Mammary microvascular endothelial cell (primary cell): ENCODE measurements at places on chromosomes 1 and 21. TPM values are rescaled to one million over a fixed set of nuclear protein-coding genes. Genes with fewer than 3 reads are reported as not detected.

GREM2 gene
- not detected in 2 replicates for total RNA-seq

TEDDM1 gene
- total RNA-seq, result not detected in 2 replicates

FGR gene
- total RNA-seq, result 0.13 and 0.44 TPM in 2 replicates

MMP23B gene
- total RNA-seq, result 0.49 and 2.4 TPM in 2 replicates

RPS6KA1 gene
- 19.1 and 21.0 TPM in 2 replicates for total RNA-seq

BPNT1 gene
- 24.2 and 28.6 TPM in 2 replicates for total RNA-seq

C1orf116 gene
- total RNA-seq, result 0.07 TPM in 1 of 2 replicates, not detected in the other

SERINC2 gene
- total RNA-seq, result 12.5 and 17.3 TPM in 2 replicates

FCRL5 gene
- not detected in 2 replicates for total RNA-seq

CD52 gene
- total RNA-seq, result not detected in 2 replicates

RCC2 gene
- total RNA-seq, result 65.0 and 67.2 TPM in 2 replicates

NKAIN1 gene
- total RNA-seq, result 0.47 TPM in 1 of 2 replicates, not detected in the other

OR14A2 gene
- not detected in 2 replicates for total RNA-seq
